MV-4-11 (cell line): ENCODE measurements at places on chromosomes 1 and 21.

GRCh38 chr1:189782295-189782694 lies 695.4 kb downstream of the BRINP3 start:
- DNase-seq, result no peak

GRCh38 chr21:38802050-38803026 lies 3.4 kb upstream of the ETS2 start:
- DNase-seq, result no peak

- no peak for DNase-seq
Observed at GRCh38 chr1:223535319-223535718, 130.2 kb downstream of the CAPN8 start.

DNA sequence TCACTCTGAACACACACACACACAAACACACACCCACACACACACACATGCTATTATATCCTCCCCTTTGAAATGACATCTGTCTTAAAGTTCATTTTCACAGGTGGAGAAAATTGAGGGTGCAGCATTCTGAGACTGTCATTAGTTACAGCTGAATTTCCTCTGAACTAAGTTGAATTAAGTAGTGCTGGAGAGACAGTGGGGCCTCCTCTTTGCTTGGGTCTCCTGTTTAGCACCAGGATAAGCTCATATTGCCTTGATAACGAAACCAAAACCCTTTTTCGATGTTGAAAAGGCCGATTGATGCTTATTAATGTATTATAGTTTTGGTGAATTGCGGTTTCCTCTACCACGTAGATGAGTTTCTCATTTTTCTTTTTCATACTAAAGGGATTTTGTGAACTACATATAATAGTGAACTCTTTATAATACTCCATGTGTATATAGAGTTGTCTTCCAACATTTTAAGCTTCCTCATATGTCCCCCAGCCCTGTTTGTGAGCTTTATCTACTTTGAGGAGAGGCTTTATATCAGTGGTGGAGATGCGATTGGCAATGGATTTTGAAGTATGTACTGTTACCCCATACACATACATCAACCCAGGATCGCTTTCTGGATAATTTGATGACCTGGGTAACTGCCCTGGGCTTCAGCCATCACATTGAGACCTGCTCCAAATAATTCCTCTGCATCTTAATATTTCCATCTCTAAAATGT lies 17.4 kb downstream of the DYNLT5 start:
- DNase-seq, result no peak

DNA sequence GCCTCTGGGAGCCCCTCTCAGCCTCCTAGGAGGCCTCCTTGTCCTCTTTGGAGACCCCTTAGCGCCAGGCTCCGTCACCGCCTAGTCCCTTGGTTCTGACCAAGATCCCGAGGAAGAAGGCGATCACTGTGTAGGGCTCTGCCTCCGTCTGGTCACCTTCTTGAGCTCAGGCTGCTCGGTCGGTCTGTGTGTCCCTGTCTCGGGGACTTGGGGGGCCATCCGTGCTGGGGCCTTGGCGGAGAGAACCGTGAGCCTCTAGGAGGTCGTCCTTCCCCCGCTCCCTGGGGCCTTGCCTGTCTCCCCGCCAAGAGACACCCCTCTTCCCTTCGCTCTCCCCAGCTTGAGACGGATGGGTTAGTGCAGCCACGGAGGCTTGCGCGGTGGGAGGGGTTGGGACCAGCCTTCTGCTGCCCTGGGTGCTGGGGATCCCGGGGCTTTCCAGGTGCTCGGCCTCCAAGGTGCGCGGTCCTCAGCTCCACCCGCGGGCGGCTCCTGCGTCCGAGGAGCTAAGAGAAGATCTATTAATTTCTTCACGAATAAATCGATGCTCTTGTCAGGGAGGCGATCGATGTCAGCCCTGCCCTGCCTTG lies 701 bp upstream of the INSRR start:
- no peak for DNase-seq

DNA sequence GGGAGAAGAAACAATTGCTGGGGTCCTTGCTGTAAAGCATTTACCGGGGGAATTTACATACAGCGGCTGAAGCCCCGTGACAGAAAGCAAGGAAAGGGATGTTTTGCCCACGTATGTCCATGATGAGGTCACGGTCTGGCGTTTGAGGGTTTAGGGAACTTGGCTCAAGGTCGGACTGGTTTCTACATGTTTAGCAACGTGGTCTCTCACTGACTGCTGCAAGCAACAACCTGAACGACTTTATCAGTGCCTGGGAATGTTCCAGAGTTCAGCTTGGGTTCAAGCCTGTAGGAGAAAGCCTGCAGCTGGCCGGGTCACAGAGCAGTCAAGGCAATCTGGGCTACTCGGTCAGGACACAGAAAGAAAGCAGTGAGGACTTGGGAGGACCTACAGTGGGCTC lies 323.3 kb downstream of the AJAP1 start:
- DNase-seq, result no peak

GRCh38 chr1:201614262-201615015 lies 75.5 kb downstream of the NAV1 start:
- DNase-seq, result peak; percentile 34

- no peak for DNase-seq
Observed at GRCh38 chr1:226666164-226666506, 72.9 kb downstream of the ITPKB start.

DNA sequence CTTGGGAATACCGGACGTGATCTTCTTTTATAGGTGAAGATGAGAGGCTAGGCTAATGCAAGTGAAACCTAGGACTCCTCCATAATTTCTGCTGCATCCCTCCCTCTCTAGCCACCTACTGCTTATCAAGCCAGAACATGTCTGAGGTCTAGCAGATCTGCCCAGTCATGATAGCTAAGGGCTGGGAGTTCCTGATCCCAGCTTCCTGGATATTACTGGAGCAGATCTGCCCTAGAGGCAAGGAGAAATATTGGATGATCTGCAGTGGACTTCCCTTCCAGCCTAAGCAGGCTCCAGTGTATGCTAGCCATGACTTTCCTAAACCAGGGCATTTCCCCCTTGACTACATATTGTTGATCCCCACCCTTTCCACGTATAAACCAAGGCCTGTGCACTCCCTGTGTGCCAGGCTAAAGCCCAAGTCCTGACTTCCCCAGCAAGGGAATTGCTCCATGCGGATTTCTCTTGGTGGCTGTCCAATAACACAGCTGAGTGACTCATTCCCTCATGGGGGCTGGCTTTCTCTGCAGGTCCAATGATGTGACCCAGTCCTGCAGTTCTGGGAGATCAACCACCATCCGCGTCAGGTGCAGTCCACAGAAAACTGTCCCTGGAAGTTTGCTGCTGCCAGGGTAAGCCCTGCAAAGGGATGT lies 15.5 kb upstream of the SARS1 start:
- DNase-seq, result no peak

- no peak for DNase-seq
Observed at GRCh38 chr1:14228677-14229076, 369.8 kb upstream of the KAZN start.

DNA sequence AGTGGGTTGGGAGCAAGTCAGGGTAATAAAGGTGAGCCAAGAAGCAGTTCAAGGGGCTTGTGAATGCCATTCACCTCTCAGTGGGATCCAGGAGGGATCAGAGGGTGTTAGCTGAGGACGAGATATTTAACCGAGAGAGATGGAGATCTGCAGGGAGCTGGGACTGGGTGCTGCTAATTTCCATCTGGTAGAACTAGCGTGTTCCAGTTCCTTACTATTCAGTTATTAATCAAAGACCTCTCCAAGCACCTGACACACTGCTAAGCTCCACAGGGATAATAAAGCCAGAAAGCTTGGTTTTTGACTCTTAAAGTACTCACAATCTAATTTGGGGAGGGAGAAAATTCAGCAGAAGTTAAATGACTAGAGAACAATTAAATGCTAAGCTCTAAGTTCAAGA lies 57.7 kb downstream of the ALG14 start:
- DNase-seq, result no peak

DNA sequence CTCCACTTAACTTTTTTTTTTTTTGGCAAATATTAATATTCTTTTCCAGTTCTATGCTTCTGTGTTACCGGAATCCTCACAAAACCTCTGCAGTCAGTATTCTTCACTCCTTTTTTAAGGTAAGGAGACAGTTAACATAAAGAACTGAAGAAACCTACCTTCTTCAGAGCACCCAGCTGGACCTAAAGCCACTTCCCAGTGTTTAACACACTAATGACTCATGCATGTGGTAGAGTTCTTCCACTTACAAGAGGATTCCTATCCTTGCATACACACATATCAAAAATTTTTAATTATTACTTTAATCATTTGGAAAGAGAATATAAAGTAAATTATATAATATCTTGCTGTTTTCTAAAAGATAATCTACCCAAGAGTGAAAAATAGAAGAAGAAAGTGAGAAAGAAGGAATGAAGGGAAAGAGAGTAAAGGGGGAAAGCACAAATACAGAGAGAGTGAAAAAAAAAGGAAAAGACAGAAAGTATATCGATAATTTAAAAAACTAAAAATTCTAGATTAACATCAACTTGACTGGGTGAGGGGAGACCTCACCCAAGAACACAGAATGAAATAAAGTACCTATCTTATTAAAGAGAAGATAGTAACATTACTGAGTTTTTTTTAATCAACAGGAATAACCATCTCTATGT lies 54.9 kb downstream of the ENAH start:
- DNase-seq, result no peak

DNA sequence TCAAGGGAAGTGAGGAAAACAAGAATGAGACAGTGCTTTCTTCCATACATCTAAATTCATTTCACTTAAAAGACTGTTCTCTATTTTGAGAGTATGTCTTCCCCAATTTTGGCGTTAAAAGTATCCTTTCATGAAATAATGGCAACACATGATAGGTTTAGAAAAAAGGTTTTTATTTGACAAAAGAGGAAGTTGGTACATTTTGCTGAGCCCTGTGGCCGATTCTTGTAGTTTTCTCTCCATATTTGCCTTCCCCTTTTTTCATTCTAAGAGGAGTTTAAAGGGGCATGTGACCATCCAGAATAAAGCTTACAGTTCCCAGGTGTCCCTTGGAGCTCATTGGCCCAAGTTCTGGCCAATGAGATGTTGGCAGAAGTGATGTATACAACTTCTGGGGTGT lies 140.4 kb upstream of the KCNE2 start:
- peak; percentile 92 for DNase-seq

DNA sequence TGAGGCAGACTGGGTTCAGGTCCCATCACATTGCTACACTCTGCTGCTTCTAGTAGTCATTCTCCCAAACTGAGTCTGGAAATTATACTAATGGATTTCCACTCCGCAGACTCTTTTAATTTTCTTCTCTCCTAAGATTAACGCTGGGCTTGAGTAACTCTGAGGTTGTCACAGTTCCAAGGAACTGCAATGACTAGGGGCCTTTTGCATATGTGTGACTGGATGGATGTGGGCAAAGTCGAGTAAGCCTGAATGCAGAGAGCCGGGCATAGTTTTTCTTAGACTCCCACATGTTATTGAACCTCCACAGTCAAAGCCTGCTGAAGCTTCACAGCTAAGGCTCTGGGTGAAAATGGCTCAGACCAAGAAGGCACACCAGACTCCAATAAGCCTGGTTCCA lies 160.9 kb upstream of the PROX1 start:
- no peak for DNase-seq

DNA sequence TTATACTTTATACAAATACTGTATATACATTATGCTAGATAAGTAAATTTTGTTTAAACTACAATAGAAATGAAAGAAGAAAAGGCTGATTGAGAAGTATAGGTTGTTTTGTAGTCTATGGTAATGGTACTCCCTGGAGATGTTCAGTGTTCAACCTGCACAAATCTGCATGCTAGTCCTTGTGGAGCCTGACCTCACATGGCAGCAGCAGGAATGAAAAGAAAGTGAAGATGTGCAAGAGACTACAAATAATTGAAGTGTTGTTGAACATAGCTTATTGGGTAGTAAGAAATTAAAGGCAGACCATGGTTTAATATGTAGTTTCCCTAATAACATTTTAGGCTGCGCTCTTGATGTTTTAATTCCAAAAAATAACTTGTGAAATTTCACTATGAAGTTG lies 201.2 kb downstream of the TGFB2 start:
- DNase-seq, result no peak

GRCh38 chr1:98210064-98210463 lies 289.2 kb upstream of the DPYD start:
- no peak for DNase-seq

GRCh38 chr1:177360791-177361190 lies 190.0 kb downstream of the BRINP2 start:
- no peak for DNase-seq

DNA sequence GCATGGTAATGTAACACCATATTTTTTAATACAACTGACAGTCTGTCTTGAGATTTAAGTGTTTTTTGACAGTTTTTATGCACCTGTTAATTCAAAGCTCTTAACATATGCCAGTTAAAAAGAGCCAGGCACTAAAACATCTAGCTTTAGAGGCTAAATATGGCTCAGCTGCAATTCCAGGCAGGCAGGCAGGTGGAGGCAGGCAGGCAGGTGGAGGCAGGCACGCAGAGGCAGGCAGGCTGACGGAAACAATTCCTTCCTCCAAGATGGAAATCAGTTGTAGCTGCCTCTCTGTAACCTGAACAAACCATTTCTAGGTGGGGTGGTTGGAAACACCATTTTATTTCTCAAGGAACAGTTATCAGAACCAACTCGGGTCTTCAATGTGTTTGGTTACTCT lies 51.2 kb downstream of the GORAB start:
- no peak for DNase-seq

- no peak for DNase-seq
Observed at GRCh38 chr1:154772606-154773506, 97.2 kb downstream of the KCNN3 start.

- no peak for DNase-seq
Observed at GRCh38 chr1:8472668-8473067, 154.8 kb downstream of the SLC45A1 start.

- DNase-seq, result no peak
Observed at GRCh38 chr1:59083946-59084865, 212.7 kb upstream of the FGGY start.

DNA sequence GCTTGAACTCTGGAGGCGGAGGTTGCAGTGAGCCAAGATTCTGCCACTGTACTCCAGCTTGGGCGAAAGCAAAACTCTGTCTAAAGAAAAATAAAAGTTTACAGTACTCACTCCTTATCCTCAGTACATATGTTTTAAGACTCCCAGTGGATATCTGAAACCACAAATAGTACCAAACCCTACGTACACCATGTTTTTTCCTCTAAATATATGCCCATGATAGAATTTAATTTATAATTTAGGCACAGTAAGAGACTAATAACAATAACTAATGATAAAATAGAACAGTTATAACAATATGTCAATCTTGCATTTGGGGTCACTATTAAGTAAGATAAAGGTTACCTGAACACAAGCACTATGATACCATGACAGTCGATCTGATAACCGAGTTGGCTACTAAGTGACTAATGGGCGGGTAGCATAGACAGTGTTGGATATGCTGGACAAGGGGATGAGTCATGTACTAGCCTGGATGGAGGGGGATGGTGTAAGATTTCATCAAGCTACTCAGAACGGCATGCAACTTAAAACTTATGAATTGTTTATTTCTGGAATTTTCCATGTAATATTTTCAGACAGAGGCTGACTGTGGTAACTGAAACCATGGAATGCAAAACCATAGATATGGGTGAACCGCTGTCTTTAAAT lies 43.7 kb downstream of the ST7L start:
- DNase-seq, result no peak

- DNase-seq, result peak; percentile 95
Observed at GRCh38 chr1:200646515-200646914, 23.2 kb downstream of the DDX59 start.

GRCh38 chr1:38464071-38464661 lies 395.4 kb downstream of the RRAGC start:
- DNase-seq, result peak; percentile 39
